ENCODE measurements at places on chromosomes 2 and 18.
A peak's percentile ranks its signal among the peaks of the same experiment; 100 is the strongest.

GRCh38 chr2:231306791-231307393 lies 88.6 kb upstream of the B3GNT7 start:
- no peak for DNase-seq

DNA sequence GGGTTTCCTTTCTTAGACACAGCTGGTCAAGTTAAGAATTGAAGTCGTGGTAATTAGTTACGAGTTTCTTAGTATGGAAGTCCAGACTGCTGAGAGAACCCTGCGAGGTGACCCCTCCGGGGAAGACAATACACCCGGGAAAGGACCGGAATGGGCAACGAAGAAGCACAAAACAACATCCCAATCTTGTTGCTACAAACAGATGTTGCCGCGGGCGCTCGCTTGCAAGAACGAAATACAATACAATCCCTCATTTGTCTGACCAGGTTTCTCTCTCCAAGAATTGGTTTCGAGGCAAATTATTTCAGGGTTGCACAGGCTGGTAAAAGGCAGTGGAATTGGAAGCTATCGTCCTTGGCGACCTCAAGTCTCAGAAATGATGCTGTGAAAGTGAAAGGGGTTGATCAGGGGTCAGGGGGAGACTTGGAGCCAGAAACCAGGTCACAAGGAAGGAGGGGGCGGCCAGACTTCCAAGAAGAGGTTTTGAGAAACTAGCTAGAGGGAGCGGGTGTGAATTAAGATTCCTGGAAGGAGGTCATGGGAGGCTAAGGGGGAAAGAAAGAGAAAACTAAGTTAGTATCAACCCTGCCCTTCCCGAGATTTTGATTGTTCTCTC lies 401.9 kb downstream of the HRH4 start:
- no peak for DNase-seq

GRCh38 chr2:39573276-39573675 lies 92.4 kb upstream of the TMEM178A start:
- DNase-seq = no peak

DNA sequence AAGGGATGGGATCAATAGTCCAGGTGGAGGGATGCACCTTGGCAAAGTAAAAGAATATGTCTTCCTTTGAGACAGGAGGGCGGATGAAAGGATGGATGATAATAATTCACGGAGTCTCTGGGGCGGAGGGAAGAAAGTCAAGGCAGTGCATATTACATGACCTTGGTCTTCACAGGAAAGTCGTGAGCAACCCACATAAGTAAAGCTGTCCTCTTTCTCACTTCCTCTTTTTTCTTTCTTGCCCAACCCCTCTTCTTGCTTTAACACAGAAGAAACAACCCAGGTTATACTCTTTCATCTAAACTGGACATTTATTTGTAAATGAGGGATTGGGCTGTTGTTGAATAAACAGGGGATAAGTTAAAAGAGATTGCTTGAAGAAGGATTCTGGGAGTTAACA lies 168.7 kb upstream of the SKOR2 start:
- DNase-seq = no peak

GRCh38 chr2:239564587-239564986 lies 163.8 kb upstream of the HDAC4 start:
- DNase-seq = no peak

DNA sequence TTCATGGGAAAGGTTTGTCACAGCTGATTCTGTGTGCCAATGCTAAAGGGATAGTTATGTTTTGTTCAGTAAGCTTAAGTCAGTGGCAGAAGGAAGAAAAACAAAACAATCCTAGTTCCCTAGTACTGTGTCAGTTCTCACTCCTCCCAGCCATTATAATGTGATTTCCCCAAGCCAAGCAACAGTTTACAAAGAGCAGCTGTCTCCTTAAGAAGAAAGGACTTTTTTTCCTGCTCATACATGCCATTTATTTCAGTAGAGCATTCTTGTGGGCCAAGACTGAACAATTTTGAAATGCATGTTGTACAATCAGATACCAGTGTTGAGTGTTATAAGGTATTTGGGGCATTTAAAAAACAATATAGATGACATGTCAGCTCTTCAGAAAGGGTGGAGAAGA lies 52.1 kb downstream of the NEMP2 start:
- DNase-seq = no peak

- DNase-seq = no peak
These were observed 79.1 kb downstream of the ZRANB3 start for GRCh38 chr2:135451966-135452365.

DNA sequence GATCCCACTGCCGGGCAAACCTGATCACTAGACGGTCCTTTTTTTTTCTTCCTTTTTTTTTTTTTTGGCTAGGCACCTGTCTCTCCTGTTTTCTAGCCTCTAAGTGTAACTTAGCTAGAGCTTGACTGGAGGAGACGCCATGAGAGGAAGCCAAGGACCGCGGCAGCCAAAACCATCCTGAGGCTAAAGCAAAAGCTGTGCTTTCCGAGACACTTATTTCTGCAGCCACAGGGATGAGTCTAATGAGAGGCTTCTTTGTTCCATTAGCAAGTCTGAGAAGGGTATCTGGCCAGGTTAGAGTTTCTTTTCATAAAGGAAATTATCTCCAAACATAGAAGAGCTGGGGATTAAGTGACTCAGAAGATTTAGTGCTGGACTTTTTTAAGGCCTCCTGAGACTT lies 7.3 kb upstream of the CXCR4 start:
- no peak for DNase-seq

DNA sequence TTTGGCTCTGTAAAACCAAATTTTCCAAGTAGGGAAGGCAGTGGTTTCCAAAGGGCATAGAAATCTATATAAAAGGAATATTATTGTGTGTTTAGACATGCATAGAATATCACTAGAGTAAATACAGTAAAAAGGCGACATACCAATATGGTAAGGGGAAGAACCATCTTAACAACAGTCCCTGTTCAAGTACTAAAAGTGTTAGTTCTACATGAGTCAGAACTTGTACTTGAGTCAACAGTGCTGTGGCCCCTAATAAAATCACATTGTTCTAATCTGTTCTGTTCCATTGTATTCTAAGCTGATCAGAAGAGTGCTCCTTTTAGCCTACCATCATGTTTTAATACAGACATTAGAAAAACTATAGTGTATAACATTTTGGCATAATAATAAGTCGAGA lies 36.1 kb upstream of the TNFRSF11A start:
- no peak for DNase-seq

GRCh38 chr2:71583876-71584275 lies 130.5 kb downstream of the DYSF start:
- no peak for DNase-seq

- no peak for DNase-seq
These were observed 19.4 kb downstream of the CENPA start for GRCh38 chr2:26805241-26805676.

- DNase-seq = no peak
These were observed 177.0 kb upstream of the RBMS1 start for GRCh38 chr2:160670618-160671017.

GRCh38 chr2:201357221-201357620 lies at the start of gene FLACC1:
TSS of gene FLACC1 (minus strand) at chr2:201357345. CDS start at chr2:201351404, 5,941 bp downstream.
- DNase-seq = no peak

DNA sequence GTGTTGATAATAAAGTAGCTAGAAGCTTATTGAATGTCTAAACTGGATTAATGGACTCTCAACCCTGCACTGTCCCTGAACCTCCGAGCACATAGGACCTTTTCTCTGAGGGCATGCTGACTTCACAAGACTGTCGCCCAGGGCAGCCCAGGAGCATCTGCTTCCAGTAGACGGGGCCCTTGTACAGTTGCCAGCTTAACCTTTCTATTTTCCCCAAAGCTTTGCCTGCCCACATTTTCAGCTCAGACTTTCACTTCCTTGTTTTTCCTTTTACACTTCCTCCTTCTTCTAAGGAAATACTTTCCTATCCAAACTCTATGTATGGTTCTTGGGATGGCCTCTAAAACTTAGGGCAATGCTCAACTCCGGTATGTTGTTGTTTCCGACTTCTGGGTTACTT lies 1.3 kb downstream of the VWA3B start:
- DNase-seq = no peak

GRCh38 chr2:36246320-36246990 lies 109.1 kb upstream of the CRIM1 start:
- DNase-seq = no peak

DNA sequence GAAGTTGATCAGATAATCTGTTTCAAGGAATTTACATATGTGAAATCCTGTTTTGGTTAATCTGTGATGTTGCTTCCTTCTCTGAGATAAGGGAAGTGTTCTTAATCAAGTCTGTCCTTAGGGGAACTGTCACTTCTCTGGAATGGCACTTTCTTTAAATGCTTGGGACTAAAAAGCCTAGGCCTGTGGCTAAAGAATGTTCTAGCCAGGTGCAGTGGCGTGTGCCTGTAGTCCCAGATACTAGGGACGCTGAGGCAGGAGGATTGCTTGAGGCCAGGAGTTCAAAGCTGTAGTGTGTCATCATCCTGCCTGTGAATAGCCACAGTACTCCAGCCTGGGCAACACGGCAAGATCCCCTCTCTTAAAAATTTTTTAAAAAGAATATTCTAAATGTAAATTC lies 217.6 kb upstream of the SIX3 start:
- DNase-seq = no peak

- DNase-seq = no peak
These were observed 104.3 kb upstream of the CCDC195 start for GRCh38 chr2:224820283-224820991.

- DNase-seq = peak; percentile 60
These were observed 2.4 kb upstream of the PROC start for GRCh38 chr2:127415593-127416505.

DNA sequence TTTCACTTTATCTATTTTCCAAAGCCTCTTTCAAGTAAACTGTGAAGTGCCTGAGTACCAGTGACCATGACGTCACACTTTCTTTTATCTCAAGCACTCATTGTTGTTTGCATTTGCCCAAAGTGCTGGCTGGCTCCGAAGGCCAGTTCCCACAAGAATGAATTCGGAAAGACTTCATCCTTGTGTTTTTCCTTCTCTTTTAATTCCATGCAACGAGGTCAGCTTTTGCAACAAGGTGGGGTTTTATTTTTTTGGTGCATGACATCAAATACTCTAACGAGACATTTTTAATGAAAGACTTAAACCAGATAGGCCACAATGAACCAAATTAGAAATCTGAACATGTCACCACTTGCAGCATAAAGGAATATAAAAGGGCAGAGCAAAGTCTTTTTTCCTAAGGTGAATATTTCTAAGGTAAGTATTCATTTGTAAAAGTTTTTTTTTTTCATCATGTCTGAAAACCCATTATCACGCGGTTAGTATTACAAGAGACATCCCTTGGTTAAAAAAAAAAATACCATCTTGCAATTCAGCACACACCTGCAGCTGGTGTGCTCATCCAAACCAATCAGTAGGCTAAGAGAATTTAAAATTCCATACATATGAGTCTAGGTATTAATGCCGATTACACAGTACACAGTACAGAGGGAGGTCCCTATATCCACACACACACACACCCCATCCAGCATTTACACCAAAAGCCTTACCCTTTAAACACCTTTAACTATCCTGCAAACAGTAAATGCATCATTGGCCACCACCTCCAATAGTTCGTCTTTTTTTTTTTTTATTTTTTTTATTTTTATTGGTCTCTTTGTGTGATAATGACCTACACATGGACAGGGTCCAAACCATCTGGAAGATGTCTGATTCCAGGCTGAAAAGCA lies 2.3 kb downstream of the ARL4C start:
- no peak for DNase-seq

Data from stimulated activated CD8-positive, alpha-beta memory T cell treated with anti-CD3 and anti-CD28 coated beads, Interleukin-2, amount 100 ng/mL, for 1 hour (primary cell).